Endodermal cell (in vitro differentiated cells): ENCODE measurements at places on chromosomes 5 and 9.

GRCh38 chr9:115261656-115262081, 143.7 kb upstream of the TNC start:
- H3K27me3 ChIP-seq: no peaks in the 10 kb centered on the region
- no peak for DNase-seq
- no peaks in the 10 kb centered on the region for H3K4me1 ChIP-seq
- no peaks in the 10 kb centered on the region for H3K36me3 ChIP-seq

DNA sequence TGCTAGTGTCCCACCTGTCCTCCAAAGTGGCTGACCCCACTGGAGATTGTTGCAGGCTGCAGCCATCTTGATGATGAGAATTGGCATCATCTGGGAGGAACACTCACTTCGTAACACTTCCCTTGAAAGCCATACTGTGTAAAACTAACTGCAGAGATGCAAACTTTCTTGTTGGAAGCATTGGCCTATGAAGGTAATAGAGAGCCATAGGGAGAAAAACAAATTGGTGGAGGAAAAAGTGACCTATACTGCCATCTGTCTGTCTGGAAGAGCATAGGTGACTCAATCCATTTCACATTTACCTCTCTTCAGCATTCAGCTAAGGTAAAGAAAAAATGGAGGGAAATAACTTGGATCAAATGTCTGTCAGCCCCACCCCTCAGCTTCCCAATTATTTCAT, 473.4 kb downstream of the NTRK2 start:
- no peak overlapping the region for H3K27ac ChIP-seq
- H3K4me3 ChIP-seq: no peak overlapping the region
- no peaks in the 10 kb centered on the region for H3K36me3 ChIP-seq
- H3K4me1 ChIP-seq: no peaks in the 10 kb centered on the region
- no peaks in the 10 kb centered on the region for H3K27me3 ChIP-seq

GRCh38 chr9:76082057-76082456, 191.6 kb downstream of the PCSK5 start:
- DNase-seq: no peak
- H3K27me3 ChIP-seq: no peaks in the 10 kb centered on the region
- no peak overlapping the region for H3K27ac ChIP-seq

GRCh38 chr5:137234973-137235943, 263.9 kb downstream of the SPOCK1 start:
- H3K36me3 ChIP-seq: no peaks in the 10 kb centered on the region
- H3K27ac ChIP-seq: no peak overlapping the region
- no peak overlapping the region for H3K4me3 ChIP-seq
- no peaks in the 10 kb centered on the region for H3K27me3 ChIP-seq
- peaks cover 11% of the 10 kb centered on the region for H3K4me1 ChIP-seq
- no peak for DNase-seq

- no peak for DNase-seq
- H3K27me3 ChIP-seq: no peaks in the 10 kb centered on the region
- no peaks in the 10 kb centered on the region for H3K4me1 ChIP-seq
- peak overlapping the region; percentile 92 for H3K4me3 ChIP-seq
- no peaks in the 10 kb centered on the region for H3K36me3 ChIP-seq
Measured at GRCh38 chr5:109688630-109688969, 1.1 kb upstream of the MAN2A1 start.

DNA sequence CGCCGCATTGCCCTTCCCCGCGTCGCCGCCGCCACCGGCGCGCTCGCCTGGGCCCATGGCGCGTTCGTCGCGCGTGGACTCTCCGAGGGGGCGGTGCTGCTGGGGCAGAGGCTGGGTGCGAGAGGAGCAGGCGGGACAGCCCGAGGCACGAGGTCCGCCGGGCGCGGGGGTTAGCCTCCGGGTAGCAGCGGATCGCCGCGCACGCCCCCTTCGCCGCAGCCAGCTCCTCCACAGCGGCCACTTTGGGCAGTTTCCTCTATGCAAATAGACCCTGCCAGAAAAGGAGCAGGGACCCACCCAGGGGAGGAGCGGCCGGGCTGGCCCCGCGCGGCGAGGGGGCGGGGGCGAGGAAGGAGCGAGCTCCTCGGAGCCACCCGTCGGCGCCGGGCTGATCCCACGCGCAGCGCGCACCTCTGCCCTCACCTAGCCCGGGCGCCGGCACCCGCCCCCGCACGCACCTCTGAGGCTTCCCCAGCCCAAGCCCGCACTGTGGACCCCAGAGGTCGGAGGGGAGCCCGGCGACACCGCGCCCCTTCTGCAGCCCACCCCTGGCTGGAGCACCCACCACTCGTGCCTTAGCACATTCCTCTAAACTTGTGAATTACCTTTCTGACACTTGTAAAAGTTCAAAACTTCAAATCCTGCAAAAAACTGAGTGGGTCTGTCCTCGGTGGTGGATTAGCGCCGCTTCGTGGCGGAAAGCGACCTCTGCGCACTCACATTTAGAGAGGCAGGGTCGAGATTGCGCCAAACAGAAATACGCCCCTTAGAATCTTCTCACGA, at the start of gene COL23A1:
Gene COL23A1 (minus strand): TSS at position 253 of the 783 bp plus-strand sequence.
- peak; percentile 90 for DNase-seq
- peaks cover 2% of the 10 kb centered on the region for H3K36me3 ChIP-seq
- H3K27me3 ChIP-seq: peaks cover 4% of the 10 kb centered on the region
- no peak within 1 kb of the TSS for H3K27ac ChIP-seq

DNA sequence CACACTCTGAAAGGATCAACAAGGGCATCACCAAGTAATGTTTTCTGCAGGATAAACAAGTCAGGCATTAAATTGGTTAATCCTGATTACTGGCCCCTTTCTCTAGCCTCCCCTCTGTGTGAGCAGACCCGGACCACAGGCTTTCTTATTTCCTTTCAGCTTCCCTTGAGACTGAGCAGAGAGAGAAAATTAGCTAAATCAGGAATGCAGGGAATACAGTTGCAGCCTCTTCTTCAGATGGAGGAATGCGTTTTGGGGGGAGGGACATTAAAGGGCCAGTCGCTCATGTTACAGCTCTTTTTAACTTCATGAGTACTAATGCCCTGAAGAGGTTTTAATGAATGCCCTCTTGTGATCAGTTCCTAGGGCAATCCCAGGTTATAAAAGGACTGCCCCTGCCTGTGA, 19.8 kb downstream of the PCDHAC2 start:
- H3K27ac ChIP-seq: peak overlapping the region; percentile 69
- H3K4me3 ChIP-seq: no peak overlapping the region
- no peaks in the 10 kb centered on the region for H3K4me1 ChIP-seq
- peak; percentile 75 for DNase-seq

GRCh38 chr9:85909390-85909789, 31.6 kb upstream of the NAA35 start:
- no peaks in the 10 kb centered on the region for H3K36me3 ChIP-seq
- no peak overlapping the region for H3K4me3 ChIP-seq
- no peak overlapping the region for H3K27ac ChIP-seq
- no peaks in the 10 kb centered on the region for H3K27me3 ChIP-seq

- H3K27me3 ChIP-seq: no peaks in the 10 kb centered on the region
- DNase-seq: peak; percentile 52
Measured at GRCh38 chr5:139178935-139179334, 19.2 kb downstream of the SIL1 start.

- H3K4me1 ChIP-seq: peaks cover 3% of the 10 kb centered on the region
- peak overlapping the region; percentile 100 for H3K4me3 ChIP-seq
- no peak for DNase-seq
- no peak overlapping the region for H3K27ac ChIP-seq
Measured at GRCh38 chr5:9544056-9544455, 1.8 kb downstream of the SEMA5A start.

GRCh38 chr9:81824802-81825730, 103.2 kb upstream of the SPATA31D4 start:
- H3K36me3 ChIP-seq: no peaks in the 10 kb centered on the region
- H3K27ac ChIP-seq: peak overlapping the region; percentile 83
- H3K4me1 ChIP-seq: peaks cover 17% of the 10 kb centered on the region

- no peaks in the 10 kb centered on the region for H3K4me1 ChIP-seq
- H3K36me3 ChIP-seq: no peaks in the 10 kb centered on the region
Measured at GRCh38 chr9:16821344-16821743, 49.1 kb downstream of the BNC2 start.

DNA sequence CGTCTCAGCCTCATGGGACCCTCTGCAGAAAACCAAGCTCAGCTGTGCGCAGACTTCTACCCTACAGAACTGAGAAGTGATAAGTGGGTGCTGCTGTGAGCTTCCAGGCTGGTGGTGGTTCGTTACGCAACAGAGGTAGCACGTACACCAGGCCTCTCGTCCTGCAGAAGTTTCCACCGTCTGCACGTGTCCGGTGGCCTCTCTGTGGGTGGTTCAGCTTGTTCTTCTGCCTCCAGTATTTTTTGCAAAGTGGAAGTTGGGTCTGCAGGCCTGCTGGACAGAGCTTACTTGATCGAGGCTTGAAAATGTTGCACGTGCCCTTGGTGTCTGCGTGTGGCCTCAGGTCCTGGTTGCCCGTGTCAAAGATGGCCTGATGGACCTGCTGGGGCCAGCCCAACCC, 27.5 kb downstream of the KCNT1 start:
- H3K27ac ChIP-seq: no peak overlapping the region
- H3K4me3 ChIP-seq: no peak overlapping the region

- H3K4me1 ChIP-seq: no peaks in the 10 kb centered on the region
- H3K4me3 ChIP-seq: no peak overlapping the region
- H3K36me3 ChIP-seq: no peaks in the 10 kb centered on the region
- no peak overlapping the region for H3K27ac ChIP-seq
Measured at GRCh38 chr9:31103836-31104235, 1280.6 kb upstream of the ACO1 start.

- peaks cover 20% of the 10 kb centered on the region for H3K4me1 ChIP-seq
- H3K27me3 ChIP-seq: no peaks in the 10 kb centered on the region
Measured at GRCh38 chr5:36438765-36439561, 137.3 kb upstream of the RANBP3L start.

GRCh38 chr9:78954286-78954685, 617.5 kb upstream of the TLE4 start:
- no peaks in the 10 kb centered on the region for H3K4me1 ChIP-seq
- DNase-seq: no peak
- no peak overlapping the region for H3K4me3 ChIP-seq
- H3K36me3 ChIP-seq: no peaks in the 10 kb centered on the region
- H3K27ac ChIP-seq: no peak overlapping the region

DNA sequence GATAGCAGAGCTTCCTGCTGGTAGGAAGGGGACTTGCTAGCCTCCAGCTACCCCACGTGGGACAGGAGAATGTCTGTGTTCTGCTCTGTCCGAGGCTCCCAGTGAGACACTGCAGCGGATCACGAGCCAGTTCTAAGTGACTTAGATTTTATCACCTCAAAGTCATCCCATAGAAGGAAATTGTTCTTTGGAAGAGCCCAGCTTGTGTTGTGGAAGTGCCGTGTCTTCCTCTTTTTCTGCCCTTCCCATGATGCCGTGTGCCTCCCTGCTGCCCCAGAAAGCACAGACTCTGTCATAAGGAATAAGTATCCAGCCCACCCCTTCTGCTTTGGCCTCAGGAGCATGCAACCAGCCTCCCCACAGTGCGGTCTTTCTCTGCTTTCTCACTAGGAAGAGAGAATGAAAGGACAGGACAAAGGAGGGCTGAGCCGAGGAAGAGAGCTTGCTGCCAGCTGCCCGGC, 35.6 kb downstream of the RUFY1 start:
- no peaks in the 10 kb centered on the region for H3K27me3 ChIP-seq
- no peak overlapping the region for H3K4me3 ChIP-seq
- H3K36me3 ChIP-seq: peaks cover 71% of the 10 kb centered on the region
- H3K4me1 ChIP-seq: no peaks in the 10 kb centered on the region

DNA sequence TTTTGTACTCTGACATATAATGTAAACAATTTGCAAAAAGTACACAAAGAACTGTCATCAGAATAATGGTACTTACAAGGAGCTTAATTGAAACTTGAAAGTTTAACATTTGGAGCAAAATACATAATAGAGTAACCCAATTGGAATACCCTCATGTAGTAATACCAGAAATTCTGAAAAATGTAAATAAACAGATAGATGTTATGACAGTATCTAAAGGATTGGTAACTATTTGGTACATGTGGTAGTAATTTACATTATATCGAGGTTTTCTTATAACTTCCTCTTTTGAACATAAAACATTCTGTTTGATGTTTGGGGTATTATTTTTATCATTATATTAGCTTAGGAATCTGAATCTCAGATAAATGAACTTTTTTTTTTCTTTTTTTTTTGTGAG, 211.7 kb upstream of the ELL2 start:
- no peaks in the 10 kb centered on the region for H3K36me3 ChIP-seq
- no peak overlapping the region for H3K27ac ChIP-seq
- peaks cover 3% of the 10 kb centered on the region for H3K4me1 ChIP-seq
- no peaks in the 10 kb centered on the region for H3K27me3 ChIP-seq

DNA sequence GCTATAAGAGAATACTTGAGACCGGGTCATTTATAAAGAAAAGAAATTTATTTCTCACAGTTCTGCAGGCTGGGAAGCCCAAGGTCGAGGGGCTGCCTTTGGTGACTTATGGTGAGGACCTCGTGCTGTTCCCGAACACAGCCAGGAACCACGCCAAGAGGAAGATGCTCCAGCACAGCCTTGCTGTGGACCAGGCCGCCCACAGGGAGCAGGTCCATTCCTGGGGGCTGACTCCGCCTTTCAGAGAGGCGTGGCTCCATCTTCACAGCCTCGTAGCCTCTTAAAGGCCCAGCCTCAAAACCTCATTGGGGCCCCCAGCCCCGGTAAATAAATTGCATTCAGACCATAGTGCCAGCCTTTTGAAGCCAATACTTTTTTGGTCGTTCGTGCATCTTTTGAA, 93.5 kb upstream of the CACNA1B start:
- H3K27me3 ChIP-seq: no peaks in the 10 kb centered on the region
- peaks cover 56% of the 10 kb centered on the region for H3K36me3 ChIP-seq
- no peak overlapping the region for H3K27ac ChIP-seq
- no peak for DNase-seq

DNA sequence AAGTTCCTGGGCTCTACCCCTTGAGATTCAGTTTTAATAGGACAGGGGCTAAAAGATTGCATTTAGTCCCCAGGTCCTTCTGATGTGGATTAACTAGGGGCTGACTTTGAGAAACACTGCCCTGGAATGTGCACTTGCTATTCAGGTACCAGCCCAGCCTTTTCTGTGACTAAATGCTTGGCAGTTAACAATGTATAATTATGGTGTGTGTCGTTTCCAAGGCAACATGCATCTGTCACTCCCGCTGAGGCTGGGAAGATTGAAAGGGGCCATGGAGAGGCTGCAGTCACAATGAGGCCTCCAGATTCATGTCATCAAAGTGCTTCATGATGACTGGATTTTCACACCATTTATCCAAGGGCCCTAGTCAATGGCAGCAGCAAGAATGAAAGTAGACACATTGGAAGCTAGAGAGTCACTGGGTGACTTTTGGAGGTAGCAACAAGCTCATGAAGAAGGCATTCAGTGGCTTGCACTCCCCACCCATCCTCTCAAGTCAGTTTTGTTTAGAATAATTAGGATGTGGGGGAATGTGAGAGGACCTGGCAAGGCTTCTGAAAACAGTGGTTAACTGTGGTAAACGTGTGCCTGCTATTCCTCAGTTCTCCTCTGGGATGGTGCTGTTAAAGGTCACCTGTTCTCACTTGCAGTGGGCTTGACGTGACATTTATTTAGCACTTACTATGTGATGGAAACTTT, 28.3 kb downstream of the RAI14 start:
- peak overlapping the region; percentile 95 for H3K27ac ChIP-seq
- no peak overlapping the region for H3K4me3 ChIP-seq
- peaks cover 21% of the 10 kb centered on the region for H3K36me3 ChIP-seq
- H3K27me3 ChIP-seq: no peaks in the 10 kb centered on the region
